Natural killer cell treated with Interleukin-12 subunit alpha and Interleukin-12 subunit beta and Interleukin-15 and Interleukin-18, amount 100 ng/mL, for 72 hours (primary cell): ENCODE measurements at places on chromosomes 2 and 18.

- DNase-seq, result no peak
Observed at GRCh38 chr2:64650722-64651338, 2.9 kb downstream of the SERTAD2 start.

- no peak for DNase-seq
Observed at GRCh38 chr2:204753841-204754240, 208.6 kb downstream of the PARD3B start.

DNA sequence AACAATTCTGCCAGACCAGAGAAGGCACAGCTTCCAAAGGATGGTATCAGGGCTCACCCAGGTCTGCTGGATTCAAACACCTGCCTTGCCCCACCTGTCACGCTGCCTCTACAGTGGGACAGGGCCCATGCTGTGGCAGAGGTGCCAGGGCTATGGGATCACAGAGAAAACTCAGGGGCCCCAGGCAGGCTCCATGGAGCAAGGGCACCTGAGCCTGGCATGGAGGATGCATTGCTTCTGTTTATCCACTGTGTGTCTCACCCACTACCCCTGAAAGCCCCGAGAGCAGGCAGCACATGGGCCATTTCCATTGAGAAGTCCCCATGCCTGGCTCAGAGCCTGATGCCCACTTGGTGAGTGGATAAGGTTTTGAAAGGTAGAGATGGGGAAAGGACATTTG, 76.0 kb downstream of the TNS1 start:
- no peak for DNase-seq

DNA sequence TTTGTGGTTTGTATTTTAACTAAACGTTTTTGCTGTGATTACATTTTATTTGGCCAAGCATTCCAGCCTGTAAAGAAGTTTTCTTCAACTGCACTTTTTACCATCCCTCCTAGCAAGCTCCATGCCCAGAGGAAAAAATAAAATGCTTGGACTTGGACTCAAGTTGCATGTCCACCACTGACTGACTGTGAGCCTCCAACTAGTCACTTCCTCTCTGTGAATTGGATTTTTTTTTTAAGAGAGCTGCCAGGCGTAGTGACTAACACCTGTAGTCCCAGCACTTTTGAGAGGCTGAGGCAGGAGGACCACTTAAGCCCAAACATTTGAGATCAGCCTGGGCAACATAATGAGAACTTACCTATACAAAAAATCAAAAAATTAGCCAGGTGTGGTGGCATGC, 1185.2 kb upstream of the PIK3C3 start:
- DNase-seq, result no peak

DNA sequence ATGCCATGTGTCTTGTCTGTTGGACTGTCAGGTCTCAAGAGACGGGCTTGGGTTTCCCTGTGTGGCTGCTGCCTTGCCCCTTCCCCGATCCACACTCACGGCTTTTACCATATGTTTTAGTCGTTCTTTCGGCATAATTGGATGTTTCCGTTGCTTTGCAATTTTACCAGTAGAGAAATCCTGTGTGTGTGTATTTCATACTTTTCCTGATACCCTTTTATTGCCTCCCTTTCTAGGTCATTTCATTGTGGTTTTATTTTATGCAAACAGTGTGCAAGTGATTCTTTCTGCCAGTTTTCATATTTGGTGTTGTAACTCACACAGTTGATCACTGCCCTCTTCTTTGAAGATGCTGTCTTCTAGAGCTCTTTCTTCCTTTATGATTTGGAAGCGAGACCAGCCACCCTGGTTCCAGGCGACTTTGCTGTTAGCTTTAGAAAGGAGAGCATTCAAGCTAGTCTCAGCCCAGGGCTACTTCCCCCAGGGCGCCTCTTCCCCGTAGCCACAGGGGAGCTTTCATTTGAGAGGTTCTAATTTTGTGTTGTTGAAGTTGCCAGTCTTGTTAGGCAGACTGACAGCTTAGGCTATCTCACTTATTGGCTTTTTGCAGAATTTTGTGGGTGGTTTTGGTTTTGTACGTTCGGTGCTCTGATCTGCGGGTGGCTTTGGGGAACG, 17.0 kb downstream of the SH3BP4 start:
- no peak for DNase-seq

DNA sequence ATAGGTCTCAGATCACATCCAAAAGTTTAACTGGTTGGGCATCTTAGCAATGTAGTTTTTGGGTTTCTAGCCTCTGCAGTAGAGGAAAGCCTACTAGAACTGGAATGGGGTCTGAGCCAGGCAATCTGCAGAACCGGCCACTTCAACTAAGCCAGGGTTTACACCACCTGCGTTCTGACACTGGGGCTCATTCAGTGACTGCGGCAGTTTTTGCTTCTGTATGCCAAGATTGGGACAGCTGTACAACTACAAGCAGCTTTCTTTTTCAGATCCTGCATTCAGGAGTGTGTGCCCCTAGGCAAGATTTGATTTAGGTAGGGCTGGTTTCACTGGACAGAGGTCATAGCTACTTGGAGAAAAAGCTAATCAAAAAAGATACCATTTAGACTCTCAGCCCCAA, 43.7 kb upstream of the IGFBP5 start:
- no peak for DNase-seq

- no peak for DNase-seq
Observed at GRCh38 chr2:76678383-76679024, 843.7 kb downstream of the LRRTM4 start.

- no peak for DNase-seq
Observed at GRCh38 chr18:14925281-14925709, 177.3 kb downstream of the ANKRD30B start.

DNA sequence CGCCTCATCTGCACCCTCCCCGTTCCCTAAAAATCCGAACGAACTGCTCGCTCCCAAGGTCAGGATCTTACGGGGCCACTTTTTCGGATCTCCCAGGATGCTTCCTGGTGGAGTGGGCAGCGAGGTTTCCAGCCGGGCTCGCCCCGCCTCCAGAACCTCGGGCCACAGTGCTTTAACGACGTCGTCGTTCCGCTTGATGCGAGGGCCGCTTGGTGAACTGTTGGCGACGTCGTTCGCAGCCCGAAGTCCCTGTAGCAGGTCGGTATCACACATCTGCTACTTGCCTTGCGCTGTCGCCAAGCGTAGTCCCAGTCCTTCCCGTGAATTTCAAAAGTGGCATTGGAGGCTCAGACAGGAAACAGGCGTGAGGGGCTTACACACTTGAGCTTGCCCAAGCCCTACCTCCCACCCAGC, 15.3 kb downstream of the EVX2 start:
- DNase-seq, result no peak

GRCh38 chr2:66702301-66702700, 267.4 kb downstream of the MEIS1 start:
- DNase-seq, result no peak
